ENCODE measurements at places on chromosomes 5 and 9.

GRCh38 chr5:137015540-137016116, 483.5 kb downstream of the SPOCK1 start:
- DNase-seq, result no peak

DNA sequence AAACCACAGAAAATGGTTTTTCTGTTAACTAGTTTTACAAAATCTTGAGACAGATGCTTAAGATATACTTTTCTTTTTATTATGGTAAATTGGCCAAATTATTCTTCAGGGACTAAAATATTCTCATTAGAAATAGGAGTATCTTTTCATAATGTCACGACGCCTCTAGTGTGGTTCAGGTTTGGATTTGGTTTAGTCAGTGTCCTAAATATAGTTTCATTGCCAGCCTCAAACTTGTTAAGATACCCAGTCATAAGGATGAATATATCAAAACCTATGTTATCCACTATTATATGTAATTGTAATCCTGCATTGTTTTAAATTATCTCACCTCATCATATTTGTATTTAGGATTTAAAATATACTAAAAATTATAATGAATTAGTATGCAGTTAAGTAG, 13.7 kb downstream of the NDUFAF2 start:
- no peak for DNase-seq

- no peak for DNase-seq
Measured at GRCh38 chr5:126482591-126482990, 59.4 kb downstream of the GRAMD2B start.

GRCh38 chr5:116358911-116359418, 215.7 kb downstream of the SEMA6A start:
- DNase-seq, result no peak

DNA sequence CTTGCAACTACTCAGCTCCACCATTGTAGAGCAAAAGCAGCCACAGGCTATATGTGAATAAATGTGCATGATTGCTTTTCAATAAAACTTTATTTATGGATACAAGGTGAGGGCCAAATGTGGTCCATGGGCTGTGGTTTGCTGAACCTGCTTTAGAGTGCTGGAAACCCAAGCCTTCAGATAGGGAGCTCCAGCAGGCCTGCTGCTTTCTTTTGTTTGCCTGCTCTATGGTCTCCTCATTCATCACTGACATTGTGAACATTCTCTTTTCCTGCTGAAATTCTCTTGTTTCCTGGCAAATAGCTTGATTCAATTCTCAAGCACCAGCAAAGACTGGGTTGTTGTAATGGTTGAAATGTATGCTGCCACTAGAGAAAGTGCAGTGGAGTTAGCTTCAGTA, 26.0 kb downstream of the EGFLAM start:
- DNase-seq, result no peak

DNA sequence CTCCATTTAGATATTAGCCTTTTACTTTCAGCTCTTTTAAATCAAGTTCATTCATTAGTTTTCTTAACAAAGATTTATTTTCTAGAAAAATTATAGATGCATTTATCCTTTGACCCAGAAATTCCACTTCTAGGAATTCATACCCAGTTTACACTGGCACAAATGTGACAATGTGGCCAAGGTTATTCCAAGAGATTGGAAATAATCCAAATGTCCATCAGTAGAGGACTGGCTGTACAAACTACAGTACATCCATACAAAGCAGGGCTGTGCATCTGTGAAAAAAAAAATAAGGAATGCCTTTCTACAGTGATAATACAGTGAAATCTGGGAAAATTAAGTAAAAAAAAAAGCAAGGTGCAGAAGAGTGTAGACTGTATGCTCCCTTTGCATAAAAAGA, 149.2 kb downstream of the GABBR2 start:
- no peak for DNase-seq

DNA sequence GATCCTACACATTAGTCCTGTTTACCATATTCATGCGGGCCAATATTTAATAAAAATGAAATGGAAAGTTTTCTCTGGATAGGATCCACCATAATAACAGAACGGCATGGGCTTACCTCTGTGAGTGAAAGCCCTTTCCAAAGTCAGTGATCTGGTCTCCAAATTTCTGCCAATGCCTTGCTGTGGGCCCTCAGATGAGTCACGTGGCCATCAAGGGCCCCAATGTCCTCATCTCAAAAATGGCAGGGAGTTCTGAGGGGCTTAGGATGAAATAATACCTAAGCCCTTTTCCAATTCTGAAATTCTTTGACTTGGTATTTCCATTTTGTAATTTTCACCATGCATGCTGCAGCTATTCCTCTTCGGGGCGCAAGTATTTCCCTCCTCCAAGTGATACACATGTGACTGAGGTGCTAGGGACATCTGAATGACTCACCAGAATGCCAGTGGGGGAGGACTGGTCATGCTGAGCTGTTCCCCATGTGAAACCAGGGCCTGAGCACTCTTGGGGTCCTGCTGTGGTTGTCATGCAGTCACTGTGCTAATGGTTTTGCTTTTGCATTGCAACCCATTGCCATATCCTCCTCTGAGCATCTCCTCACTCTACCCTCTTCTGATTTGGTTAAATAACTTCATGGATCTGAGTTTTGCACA, 35.0 kb downstream of the ITK start:
- DNase-seq, result no peak

Data from Panc1 (cell line).